ENCODE measurements at places on chromosomes 4 and X.

- DNase-seq: no peak
Measured at GRCh38 chr4:3655963-3656362, 110.2 kb upstream of the ADRA2C start.

- no peak for DNase-seq
Measured at GRCh38 chr4:136898590-136899248, 633.6 kb downstream of the PCDH18 start.

- DNase-seq: no peak
Measured at GRCh38 chrX:72105436-72105835, 26.3 kb downstream of the RTL5 start.

DNA sequence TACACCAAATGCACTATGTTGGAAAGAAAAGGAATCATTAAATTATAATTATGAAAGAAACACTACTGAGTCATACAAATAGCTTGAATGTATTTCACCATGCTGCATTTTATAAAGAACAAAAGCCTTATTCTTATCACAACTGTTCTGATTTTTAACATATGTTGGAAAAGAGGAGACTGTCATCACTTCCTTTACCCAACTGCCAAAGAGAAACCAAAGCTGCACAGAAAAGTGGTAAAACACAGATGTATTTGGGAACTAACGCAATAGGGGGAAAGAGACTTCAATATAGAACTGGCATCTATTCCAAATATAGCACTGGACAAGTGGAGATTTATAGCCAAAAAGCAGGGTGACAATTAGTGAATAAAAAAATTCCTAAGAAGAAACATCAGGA lies 181.0 kb downstream of the SPANXN3 start:
- no peak for DNase-seq

DNA sequence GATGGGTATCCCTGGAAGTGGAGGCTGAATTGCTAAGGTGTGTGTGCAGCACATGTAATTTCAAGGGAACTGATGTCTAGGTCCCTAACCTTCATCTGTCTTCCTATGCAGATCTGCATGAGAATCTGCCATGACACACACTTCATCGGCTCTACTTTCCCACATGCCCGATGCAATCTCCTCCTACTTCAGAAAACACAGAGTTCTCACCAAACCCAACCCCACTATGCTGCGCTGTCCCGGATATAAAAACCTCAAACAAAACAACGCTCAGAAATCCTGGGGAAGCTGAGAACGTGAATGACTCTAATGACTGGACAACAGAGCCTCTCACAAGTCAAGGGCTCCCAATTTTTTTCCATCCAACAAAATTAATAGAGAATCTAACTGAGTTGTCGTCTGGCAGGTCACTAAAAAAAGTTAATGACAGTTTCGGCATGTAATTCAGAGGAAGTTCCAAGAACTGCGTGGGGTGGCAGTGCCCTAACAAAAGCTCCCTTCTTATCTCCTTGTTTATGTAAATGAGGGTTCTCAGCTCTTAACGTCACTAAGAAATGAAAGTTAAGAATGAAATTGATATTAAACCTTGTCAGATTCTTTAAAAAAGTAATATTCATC lies 39.0 kb downstream of the STX18 start:
- DNase-seq: no peak

DNA sequence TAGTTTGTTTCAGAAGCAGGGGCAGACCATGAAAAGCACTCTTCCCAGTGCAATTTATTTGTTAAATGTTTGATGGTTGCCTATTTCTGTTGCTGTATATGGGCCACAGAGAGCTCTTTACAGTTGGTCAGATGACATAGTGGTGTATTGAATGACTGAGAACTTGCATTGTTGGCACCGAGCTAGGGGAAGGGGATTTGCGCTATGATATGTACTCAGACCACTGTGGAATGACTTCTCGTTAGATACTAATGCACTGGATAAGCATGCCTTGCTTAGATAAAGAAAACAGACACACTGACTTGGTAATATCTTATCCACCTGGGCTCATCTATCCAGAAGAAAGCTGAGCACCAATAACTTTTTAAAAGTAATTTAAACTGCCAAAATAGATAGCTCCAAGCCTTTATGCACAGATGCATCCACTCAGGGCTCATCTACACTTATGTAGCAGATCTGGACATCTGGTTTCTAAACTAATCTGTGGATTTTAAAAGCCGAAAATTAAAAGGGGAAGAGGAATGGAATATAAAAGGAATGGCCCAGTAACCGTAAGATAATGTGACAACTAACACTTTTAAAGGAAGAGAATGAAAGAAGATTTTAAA lies 132.7 kb downstream of the GATB start:
- DNase-seq: no peak

GRCh38 chr4:185512516-185512915 lies 22.8 kb downstream of the PDLIM3 start:
- DNase-seq: no peak

DNA sequence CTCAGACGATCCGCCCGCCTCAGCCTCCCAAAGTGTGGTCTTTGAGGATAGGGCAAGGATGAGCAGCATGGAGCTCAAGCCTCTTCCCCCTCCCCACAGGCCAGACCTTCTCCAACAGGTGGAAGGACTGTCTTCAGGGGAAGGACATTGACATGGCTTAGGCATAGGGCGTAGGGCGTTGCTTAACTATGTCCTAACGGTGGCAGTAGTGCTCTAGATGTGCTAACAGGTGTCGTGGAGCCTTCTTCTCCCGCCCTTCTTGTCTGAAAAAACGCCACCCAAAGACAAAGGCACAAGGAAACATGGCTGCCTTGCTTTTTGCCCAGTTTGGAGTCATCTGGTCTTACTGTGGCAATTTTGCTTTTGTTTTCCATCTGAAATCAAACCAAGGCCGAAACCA lies 219.8 kb downstream of the OR13H1 start:
- no peak for DNase-seq

DNA sequence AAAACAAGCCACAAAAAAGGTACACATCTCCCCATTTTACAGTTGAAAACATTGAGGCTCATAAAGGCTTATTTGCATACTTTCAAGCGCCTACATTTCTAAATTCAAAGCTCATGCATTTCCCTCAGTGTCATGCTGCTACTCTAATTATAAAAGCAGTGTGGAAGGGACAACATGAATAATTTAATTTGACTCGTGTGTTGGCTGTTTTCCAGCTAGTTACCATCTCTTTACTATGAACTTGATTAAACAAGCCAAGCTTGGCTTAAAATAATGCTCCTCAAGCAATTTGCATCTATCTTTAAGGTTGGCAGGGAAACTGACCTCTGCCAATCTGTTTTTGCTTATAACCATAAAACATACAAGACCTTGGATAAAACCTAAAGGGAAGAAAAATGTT lies 252.5 kb upstream of the NEIL3 start:
- no peak for DNase-seq

DNA sequence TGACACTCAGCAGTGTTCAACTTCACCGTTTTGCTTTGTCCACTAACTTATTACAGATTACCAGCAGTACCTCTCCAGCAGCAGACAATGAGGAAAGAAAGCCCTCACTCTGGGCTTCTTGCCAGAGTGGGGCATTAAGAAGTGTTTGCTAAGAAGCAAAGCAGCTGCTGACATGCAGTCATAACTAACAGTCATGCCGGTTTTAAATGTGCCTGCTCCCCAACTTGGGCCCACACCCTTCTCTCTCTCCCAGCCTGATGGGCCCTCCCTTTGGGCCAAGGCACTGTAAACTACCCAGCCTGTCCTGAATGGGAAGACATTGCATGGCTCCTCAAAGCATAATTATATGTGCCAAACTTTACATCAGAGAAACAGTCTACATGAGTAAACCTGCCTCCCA lies 54.6 kb upstream of the HHIP start:
- DNase-seq: no peak

DNA sequence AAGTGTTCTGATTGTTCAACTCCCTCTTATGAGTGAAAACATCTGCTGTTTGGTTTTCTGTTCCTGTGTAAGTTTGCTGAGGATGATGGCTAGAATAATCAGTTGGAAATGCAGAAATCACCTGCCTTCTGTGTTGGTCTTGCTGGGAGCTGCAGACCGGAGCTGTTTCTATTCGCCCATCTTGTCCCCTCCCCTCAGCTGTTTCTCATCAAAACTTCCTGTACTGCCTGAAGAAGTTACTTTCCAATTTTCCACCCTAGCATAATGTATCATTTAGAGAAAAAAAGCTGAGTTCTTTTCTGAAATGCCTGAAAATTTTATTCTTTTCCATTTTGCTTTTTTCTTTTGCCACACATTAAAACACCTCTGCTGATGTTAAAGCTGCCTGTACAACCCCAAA lies 167.6 kb downstream of the TEX13A start:
- no peak for DNase-seq

- DNase-seq: no peak
Measured at GRCh38 chr4:143083756-143084472, 100.8 kb upstream of the USP38 start.

GRCh38 chr4:95637043-95637600 lies 88.3 kb upstream of the UNC5C start:
- no peak for DNase-seq
